Activated CD4-positive, alpha-beta T cell treated with anti-CD3 and anti-CD28 coated beads, Interleukin-2, Interleukin-4, amounts not matched to agents 100 ng/mL and 50 ng/mL, durations not matched to agents 16 hours and 8 hours (primary cell): ENCODE measurements at places on chromosomes 7 and 10.
A peak's percentile ranks its signal among the peaks of the same experiment; 100 is the strongest.

DNA sequence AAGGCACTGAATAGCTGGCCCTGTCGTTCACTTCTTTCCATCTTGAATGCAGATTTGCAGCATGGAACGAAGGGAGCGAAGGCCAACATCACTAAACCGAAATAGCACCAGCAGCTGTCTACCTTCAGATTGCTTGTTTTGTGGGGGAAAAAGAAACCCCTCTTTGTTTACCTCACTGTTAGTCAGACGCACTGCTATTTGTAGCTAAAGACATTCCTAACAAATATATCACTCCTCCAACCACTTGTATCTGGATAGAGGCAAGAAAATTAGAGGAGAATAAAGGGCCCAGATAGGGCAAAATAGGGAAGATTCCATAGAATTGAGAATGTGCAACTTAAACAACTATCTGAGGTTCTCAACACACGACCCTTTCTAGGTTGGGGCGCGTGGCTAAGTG, 26.5 kb downstream of the ANK3 start:
- DNase-seq: no peak

DNA sequence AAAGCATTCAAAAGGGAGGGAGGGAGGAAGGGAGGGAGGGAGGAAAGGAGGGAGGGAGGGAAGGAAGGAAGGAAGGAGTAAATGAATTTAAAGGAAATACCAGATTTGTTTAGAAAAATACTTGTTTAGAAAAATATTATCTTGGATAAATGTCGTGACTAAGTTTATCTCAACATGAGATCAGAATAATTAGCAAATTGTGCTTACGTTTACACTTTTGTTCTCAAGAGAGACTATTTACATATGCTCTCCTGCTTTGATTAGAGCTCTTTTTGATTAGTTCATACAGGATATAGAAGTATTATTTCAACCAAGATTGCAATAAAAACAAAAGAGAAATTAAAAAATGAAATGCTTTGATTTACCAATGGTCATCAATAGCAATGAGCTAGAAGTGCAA, 186.2 kb downstream of the HIBADH start:
- no peak for DNase-seq

GRCh38 chr10:112848228-112848627, 101.8 kb upstream of the TCF7L2 start:
- no peak for DNase-seq

DNA sequence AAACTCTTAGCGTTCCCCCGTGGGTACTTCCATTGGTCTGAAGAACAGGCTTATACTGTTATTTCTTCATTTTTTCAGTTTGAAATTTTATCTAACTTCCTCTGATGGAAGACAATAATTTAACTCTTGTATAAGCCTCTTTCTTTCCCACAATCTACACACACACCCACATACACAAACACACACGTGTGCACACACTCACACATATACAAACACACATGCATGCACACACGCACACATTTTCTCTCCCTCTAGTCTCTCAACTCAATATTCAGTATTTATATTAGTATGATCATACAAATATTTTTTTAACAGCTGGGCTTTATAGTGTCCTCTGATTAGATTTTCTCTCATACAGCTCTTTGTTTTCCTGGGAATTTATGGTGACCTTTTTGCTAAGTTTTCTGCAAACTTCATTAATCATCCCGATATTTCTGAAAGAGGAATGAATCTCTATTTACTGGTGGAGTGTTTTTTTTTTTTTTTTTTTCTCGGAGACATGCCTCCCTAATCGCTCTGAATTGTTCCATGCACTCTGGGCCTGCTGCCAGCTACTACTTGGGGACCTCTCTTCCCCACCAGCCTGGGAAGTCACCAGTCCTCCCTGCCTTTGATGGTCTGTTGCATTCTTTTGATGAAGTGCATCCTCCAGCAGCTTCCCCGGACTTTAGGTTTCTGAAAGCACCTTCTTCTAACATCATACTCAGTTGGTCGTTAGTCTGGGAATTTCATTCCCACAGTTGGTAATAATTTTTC, 75.5 kb downstream of the ZNF777 start:
- no peak for DNase-seq

- no peak for DNase-seq
Measured at GRCh38 chr7:135692055-135692454, 29.7 kb downstream of the STMP1 start.

- no peak for DNase-seq
Measured at GRCh38 chr10:89037096-89037495, 46.5 kb downstream of the FAS start.

- DNase-seq: no peak
Measured at GRCh38 chr10:108523016-108523800, 1358.7 kb upstream of the SORCS1 start.

DNA sequence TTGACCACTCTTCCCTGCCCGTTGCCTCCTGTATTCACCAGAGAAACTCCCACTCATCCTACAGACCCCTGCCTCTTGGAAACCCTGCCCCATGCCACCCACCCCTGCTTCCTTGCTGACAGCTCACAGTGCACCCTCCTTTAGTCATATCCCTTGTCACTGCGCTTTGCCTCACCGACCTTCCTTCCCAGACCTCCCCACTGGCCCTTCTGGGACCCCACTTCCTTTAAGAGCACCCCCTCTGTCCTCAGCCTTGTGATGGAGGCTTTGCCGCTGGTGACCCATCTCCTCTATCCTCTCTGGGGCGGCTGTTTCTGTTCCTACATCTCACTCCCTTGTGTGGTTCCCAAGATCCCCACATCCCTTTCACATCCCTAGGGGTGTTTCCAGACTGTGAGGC, 92.8 kb upstream of the ZMIZ1 start:
- no peak for DNase-seq

DNA sequence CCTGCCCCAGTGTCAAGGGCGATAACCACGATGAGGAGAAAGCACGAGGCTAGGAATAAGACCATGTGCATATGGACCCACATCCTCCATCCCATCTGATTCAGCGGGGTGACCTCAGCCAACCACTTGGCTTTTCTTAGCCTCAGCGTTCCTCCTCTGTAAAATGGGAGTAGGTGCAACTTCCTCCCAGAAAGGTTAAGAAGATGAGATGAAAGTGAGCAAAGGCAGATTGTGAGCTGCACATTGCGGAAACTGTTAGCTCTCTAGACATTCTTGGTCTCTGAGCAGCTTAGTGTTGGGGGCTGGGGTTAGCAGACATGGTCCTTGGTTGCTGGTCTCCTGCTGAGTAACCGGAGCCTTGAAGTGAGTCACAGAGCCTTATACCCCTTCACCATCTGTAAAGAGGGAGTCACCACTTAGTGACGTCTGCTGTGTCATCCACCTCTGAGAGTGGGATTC, 497.3 kb upstream of the GALNT17 start:
- DNase-seq: no peak

DNA sequence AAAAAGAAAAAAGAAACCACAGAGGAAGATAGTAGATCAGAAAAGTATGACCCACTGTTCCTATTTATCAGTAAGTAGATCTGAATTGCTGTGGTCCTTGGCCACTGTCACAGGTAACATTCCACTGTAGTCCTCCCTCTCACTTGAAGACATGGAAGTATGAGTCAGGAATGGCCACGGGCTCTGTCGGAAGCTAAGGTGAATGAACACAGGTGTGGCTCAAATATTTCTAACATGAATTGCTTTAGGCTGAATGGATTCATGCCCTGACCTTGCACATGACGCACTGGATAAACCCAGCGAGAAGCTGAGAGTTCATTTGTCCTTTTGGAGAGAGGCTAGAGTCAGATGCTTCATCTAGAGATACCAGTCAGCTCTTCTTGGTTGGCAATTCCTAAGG, 224.5 kb upstream of the SP8 start:
- DNase-seq: no peak

GRCh38 chr10:71845410-71846405, 5.3 kb downstream of the PSAP start:
- no peak for DNase-seq

DNA sequence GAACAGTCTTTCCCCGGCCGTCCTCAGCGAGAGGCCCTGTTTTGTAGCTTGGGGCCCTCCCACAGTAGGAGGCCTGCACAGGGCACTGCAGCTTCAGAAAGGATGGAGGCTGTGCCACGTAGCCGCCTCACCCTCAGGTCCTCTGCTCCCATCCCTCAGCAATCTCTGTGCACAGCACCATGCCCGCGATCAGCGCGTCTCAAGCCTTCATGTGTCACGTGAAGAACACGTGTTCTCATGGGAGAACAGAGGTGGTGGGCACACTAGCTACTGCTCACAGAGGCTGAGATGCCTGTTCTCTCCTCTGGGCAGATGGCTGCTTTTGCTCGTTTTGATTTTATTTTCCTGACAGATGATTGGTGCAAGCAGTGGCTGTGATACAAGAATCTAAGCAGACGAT, 8.5 kb upstream of the SHH start:
- DNase-seq: no peak

- no peak for DNase-seq
Measured at GRCh38 chr10:33801705-33802104, 467.2 kb upstream of the NRP1 start.

- no peak for DNase-seq
Measured at GRCh38 chr10:113111260-113111659, 161.2 kb downstream of the TCF7L2 start.

GRCh38 chr10:25015828-25016375, at the start of gene ENKUR:
Gene ENKUR, minus strand, starts transcription at chr10:25016158. Its CDS starts 222 bp downstream, at chr10:25015936.
- peak; percentile 91 for DNase-seq

- DNase-seq: peak; percentile 28
Measured at GRCh38 chr7:88111140-88111743, 108.6 kb downstream of the SRI start.

GRCh38 chr7:102953406-102953805, 40.6 kb downstream of the LRRC17 start:
- DNase-seq: no peak

- DNase-seq: no peak
Measured at GRCh38 chr10:125766511-125766910, 9.1 kb downstream of the MMP21 start.

DNA sequence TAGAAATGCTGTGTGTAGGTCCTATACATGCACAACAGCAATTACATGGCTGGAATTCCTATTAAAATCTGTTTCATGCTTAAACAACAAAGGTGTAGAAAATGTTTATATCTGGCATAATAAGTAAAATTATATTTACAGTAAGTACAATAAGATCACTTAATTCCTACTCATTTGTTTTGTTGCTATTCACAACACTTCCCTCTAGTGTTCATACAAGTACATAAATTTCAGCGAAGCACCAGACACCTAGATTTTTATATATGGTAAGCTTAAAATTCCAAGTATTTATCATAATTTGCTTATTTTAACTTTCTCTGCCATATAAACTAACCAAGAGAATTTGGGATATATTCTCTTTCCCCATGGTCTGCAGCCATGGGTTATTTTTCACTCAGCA, 51.8 kb upstream of the ANK3 start:
- no peak for DNase-seq

DNA sequence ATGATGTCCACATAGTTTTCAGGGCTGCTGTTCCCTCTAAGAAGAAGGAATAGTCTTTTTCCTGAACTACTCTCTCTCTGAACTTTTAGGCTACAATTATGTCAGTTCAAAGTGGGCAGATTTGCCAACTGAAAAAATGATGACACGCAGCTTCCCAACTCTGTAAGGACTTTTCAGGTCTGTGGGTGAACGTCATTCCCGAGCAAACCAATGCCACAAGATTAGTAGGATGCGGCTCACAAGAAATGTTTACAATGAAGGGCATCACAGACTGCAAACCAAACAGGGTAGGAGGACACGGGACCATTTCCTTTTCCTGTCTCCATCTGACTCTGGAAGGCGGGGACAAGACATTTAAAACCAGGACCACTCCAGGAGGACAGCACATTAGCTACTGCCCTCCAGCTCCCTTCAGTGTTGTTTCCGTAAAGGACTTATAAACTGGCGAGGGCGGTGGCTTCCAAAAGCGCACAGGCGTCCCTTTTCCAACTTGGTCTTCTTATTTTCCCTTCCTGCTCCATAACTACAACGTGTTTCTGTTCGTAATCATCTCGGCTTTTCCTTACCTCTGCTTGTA, 539 bp upstream of the MKLN1 start:
- DNase-seq: peak; percentile 30

- peak; percentile 81 for DNase-seq
Measured at GRCh38 chr10:61943674-61944378, 42.3 kb downstream of the ARID5B start.

- DNase-seq: no peak
Measured at GRCh38 chr7:83547526-83547925, 101.4 kb downstream of the SEMA3E start.

GRCh38 chr10:124049484-124049883, 43.9 kb downstream of the CHST15 start:
- DNase-seq: no peak

DNA sequence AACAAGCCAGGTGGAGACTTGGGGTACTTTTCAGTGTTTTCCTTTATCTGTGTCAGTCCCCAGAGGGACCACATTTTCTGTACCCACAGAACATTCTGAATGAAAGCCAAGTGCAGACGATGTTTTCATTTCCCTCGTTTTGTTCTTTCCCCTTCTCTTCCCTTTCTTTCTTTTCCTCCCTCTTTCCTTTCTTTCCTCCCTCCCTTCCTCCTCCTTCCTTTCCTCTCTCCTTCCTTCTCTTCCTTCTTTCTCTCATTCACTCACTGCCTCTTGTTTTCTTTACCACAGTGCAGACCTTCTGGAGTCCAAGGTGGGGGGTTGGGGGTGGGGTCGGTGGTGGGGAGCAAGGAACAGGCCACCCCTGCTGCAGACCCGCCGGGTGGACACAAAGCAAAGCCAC, 141.4 kb upstream of the MKI67 start:
- DNase-seq: no peak

GRCh38 chr7:127415060-127415742, 22.7 kb upstream of the ZNF800 start:
- DNase-seq: no peak

GRCh38 chr7:30406664-30407425, 71.7 kb downstream of the NOD1 start:
- DNase-seq: no peak

DNA sequence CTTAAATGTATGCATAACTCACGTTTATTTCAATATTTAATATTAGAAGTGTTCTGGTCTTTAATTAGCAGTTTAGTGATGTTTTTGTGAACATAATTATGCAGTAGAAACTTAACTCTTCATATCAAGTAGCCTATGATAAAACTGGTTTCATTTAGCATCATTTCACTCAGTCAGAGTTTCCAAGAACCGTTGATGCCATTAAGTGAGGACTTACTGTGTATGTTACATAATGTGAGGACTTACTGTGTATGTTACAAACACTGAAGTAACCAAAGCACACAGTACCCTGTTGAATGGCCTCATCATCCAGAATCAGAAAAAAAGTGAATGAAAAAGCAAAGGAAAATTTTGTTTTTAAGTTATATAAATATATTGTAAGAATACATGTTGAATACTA, 32.9 kb upstream of the PBLD start:
- DNase-seq: peak; percentile 46
